ENCODE measurements at places on chromosomes 1 and 21.

- DNase-seq, result no peak
Observed at GRCh38 chr1:108053270-108054013, 88.5 kb upstream of the VAV3 start.

DNA sequence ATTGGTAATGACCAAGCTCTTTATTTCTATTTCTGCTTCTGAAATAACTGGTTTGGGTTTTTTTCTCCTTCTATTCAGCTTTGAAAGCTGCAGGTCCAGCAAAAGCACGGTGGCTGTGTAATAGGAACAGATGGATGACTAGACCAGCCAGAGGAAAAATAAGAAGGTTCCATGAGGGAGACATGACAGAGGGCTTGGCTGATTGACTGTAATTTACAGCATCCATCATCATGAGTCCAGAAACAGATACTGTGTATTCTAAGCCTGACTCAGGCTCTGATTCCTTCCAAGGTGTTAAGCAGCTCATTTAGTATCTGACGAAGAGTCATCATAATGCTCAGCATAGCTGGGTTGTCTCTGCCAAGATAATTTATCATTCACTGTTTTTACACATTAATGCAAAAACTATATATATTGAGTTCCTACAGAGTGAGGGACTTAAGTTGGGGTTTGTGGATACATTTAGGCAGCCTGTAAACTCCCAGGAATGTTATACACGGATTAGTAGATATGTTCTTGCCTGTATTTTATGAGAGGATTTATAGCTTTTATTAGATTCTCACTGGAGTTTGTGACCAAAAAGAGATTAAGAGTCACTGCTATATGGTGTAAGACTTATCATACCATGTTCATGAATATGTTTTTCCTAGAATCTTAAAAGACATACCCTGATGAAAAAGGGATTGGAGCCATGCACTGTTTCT lies 72.6 kb downstream of the SGIP1 start:
- no peak for DNase-seq

- DNase-seq, result no peak
Observed at GRCh38 chr21:44771896-44772525, 29.6 kb downstream of the UBE2G2 start.

- DNase-seq, result no peak
Observed at GRCh38 chr1:207925210-207925609, 14.3 kb upstream of the CD34 start.

DNA sequence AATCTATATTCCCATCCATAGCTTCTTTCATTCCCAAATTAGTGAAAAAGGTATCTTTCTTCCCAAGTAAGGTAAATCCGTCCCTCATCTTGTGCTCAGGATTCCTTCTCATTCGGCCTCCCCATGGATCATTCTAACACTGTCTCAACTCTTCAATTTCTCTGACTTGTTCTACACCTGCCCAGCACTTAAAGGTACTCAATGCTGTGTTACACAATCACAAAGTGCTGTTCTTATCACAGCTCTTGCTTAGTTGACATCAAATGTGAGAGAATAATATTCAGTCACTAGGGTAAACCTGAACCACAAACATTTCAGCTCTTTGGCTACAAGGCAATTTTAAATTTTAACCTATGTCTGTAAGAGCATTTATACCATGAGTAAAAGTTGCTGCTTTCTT lies 94.8 kb downstream of the DIRAS3 start:
- DNase-seq, result no peak

DNA sequence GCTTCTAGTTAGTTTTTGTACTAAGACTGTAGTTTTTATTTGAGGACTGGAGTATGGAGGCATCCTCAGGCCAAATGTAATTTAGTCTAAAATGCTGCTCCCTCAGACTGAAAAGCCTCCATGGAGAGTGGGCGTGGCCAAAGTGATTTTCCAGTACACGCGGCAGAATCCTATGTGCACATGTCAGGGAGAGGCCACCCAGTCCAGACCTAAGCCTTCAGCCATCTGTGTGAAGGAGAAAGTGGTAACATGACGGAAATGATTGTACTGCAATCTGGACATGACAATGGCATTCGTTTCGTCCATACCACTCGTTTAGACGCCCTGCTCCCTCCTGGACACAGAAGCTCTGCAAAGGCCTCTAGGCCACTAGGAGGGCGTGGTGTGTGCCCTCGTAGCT lies 56.2 kb downstream of the PCP4 start:
- DNase-seq, result no peak

DNA sequence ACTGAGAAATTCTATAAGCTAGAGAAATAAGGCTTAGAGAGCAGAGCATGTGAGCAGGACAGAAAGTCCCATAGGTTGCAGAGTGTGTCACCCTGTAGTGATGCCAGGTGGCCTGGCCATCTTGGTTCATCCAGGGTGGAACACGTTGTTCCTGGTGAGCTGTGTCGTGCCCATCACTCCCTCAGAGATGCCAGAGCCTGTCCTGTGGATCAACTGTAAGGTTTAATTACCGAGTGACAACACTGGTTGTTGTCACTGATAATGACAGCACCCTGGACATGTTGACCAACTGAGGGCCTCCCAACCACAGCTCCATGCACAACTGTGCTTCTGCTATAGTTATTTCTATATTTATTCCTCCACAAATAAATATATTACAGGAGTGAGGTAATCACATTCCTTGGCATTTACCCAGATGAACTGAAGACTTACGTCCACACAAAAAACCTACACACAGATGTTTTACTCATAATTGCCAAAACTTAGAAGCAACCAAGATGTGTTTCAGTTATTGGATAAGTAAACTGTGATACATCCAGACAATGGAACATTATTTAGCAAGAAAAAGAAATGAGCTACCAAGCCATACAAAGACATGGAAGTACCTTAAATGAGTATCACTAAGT lies 6.2 kb downstream of the C1orf198 start:
- no peak for DNase-seq

DNA sequence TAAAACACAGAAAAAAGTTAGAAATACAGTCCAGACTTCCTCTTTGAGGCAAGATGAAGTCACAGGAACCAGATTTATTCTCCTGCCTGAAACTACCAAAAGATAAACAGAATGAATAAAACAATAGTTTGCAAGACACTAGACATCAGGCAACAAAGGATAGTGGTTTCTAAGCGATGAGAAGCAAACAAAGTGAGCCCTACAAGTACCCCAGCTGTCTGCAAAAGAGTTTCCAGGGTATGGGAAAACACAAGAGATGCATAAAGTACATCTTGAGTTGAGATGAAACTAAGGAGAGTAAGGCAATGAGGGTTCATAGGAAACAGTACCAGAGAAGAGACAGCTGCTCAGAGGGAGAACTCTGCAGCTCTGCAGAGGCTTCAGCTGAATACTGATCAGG lies 83.3 kb upstream of the COL24A1 start:
- no peak for DNase-seq

DNA sequence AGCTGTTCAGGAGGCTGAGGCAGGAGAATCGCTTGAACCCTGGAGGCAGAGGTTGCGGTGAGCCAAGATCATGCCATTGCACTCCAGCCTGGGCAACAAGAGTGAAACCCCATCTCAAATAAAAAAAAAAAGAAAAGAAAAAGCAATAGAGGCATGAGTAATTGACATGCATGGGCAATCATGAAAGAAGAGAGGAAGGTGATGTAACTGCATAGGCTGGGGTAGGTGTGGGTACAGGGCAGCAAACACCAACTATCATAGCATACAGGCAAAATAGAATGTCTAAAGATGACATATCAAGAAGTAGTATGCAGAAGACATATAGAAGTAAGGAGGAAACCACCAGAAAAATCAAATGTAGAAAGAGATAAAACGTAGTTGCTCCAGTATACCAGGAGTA lies 19.0 kb upstream of the MGST3 start:
- DNase-seq, result no peak

GRCh38 chr1:47147047-47147785 lies 10.0 kb downstream of the CYP4A22 start:
- no peak for DNase-seq

DNA sequence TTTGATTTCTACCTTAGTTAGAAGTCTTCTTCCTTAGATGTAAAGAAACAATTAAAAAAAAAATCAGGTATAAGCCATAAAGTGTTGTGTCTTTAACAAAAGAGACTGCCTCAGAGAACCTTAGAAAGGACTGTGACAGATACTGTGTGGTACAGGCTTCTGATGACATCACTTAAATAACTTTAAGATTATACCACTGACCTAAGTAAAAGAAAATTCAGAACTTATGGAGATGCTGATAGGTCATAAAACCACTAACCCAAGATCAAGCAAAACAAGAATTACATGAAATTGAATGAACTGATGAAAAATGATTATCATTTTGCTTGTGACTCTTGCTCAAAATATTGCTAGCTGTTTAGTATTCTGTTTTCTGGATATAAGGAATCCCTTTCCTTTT lies 220.8 kb downstream of the NRIP1 start:
- DNase-seq, result no peak

GRCh38 chr1:212488436-212489283 lies 55.9 kb downstream of the NENF start:
- no peak for DNase-seq

DNA sequence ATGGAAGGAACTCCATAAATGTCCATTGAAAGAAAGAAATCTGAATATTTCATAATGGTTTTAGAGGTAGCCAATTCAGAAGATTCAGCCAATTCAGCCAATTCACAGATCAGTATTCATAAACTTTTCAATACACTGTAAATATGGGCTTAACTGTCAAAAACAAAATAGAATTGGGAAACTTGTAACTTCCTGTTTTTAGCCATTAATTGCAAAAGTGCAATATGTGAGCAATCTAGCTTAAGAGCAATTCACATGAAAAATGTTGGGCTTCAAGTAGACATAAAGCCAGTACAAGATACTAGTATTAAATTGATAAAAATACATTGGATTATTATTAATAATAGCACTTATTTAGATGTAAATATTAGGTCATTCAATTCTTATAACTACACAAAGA lies 27.5 kb upstream of the PLPPR4 start:
- no peak for DNase-seq

GRCh38 chr1:245121523-245121922 lies 33.3 kb upstream of the KIF26B start:
- DNase-seq, result no peak

GRCh38 chr1:110452330-110452729 lies 1.4 kb downstream of the PROK1 start:
- DNase-seq, result no peak

DNA sequence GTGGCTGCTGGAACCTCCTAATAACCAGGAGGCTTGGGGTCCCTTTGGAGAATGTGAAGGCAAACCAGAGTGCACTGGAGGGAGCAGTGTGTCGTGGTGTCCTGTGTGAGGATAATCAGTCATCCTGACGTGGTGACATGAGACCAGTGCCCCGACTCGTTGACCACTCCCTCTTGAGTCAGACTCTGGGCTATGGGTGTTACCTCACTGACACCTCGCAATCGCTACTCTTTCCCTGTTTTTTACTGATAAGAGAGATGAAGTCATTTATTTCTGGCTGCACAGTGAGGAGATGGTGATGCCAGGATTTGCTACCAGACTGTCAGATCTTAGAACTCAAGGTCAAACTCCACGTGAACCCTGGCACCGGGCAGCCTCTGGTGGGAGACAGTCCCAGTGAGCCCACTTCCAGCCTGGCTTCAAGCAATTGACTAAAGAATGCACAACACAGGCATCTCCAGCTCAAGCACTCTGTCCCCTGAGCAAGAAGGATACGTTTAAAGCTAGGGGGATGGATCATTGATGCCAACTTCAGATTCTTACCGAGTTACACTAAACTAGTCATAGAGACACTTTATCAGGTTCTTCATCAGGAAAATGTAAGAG lies 30.3 kb downstream of the UBASH3A start:
- DNase-seq, result no peak

GRCh38 chr1:157113631-157114030 lies 14.0 kb upstream of the ETV3L start:
- DNase-seq, result no peak

- no peak for DNase-seq
Observed at GRCh38 chr1:55156608-55157007, 58.6 kb downstream of the USP24 start.

- no peak for DNase-seq
Observed at GRCh38 chr1:46401964-46402626, 8.0 kb downstream of the FAAH start.

DNA sequence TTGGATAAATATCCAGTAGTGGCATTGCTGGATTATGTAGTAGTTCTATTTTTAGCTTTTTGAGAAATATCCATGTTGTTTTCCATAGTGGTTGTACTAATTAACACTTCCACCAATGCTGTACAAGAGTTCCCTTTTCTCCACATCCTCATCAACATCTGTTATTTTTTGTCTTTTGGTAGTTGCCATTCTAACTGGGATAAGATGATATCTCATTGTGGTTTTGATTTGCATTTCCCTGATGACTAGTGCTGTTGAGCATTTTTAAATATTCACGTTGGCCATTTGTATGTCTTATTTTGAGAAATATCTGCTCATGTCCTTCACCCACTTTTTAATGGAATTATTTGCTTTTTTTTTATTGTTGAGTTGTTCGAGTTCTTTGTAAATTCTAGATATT lies 183.9 kb downstream of the PTPRU start:
- no peak for DNase-seq

- no peak for DNase-seq
Observed at GRCh38 chr1:2298685-2299084, 70.6 kb downstream of the SKI start.

DNA sequence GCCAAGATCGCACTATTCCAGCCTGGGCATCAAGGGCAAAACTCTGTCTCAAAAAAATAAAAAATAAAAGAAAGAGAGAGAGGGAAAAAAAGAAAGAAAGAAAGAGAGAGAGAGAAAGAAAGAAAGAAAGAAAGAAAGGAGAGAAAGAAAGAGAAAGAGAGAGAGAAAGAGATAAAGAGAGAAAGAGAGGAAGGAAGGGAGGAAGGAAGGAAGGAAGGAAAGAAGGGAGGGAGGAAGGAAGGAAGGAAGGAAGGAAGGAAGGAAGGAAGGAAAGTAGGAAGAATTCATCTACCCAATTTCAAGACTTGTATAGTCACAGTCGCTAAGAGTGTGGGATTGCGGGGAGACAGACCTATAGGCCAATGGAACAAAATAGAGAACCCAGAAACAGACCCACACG lies 290.6 kb downstream of the NPHP4 start:
- no peak for DNase-seq

DNA sequence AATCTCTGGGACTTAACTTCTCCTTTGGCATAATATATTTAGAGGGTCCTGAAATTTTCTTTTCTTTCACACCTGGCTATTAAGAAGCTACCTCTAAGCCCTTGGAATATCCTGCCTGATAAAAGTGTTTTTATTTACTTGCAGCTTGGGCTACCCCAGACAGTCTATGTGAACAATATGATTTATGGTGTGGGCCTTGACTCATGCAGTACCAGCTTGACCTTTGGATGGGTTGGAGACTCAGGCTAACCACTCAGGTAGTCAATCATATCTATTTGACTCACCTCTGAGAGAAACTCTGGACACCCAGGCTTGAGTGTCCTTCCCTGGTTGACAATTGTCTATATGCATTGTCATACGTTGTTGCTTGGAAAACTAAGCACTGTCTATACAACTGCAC lies 13.4 kb upstream of the PGBD2 start:
- no peak for DNase-seq

DNA sequence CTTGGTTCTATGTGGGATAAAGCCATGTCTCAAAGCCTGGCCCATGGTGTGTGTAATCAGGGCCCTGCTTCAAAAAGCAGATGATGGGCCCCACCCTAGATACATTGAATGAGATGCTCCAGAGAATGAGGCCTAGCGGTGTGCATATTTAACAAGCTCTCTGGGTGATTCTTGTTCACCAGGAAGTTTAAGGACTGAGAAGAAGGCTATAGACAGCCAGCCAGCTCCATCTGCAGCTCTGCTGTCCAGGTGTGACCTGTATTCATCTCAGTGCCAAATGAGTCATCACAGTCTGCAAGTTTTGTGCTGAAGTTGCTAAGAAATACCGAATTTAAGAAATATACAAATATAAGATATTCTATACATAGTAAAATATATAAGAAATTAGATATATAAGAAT lies 182.0 kb upstream of the RUNX1 start:
- no peak for DNase-seq
